ENCODE measurements at places on chromosomes 4 and X.

- peaks cover 21% of the 10 kb centered on the region for H3K4me1 ChIP-seq
- peaks cover 6% of the 10 kb centered on the region for H3K27me3 ChIP-seq
- H3K36me3 ChIP-seq = no peaks in the 10 kb centered on the region
Measured at GRCh38 chrX:71664889-71665491, 2.4 kb upstream of the LOC101059915 start.

GRCh38 chr4:55071951-55072350 is 53.4 kb downstream of the KDR start:
- H3K27me3 ChIP-seq = peaks cover 9% of the 10 kb centered on the region
- H3K4me1 ChIP-seq = no peaks in the 10 kb centered on the region
- no peak overlapping the region for H3K27ac ChIP-seq
- H3K36me3 ChIP-seq = no peaks in the 10 kb centered on the region

DNA sequence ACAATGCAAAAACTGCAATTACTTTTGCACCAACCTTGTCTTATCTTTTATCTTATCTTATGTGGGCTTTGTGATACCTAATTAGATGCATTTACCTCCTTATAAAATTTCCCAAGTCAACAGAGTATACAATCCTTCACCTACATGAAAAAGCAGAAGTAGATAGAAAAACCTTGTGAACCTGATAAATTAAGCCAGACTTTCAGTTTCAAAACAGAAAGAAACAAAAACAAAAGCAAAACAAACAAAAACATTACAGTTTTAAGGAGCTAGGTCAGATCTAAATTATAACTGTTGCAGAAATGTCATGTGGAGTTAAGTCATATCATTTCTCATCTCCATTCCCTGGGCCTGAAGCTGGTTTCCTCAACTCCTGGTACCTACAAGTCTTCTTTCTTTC is 24.9 kb upstream of the CXXC4 start:
- no peak overlapping the region for H3K4me3 ChIP-seq
- H3K4me1 ChIP-seq = no peaks in the 10 kb centered on the region
- H3K27ac ChIP-seq = no peak overlapping the region

DNA sequence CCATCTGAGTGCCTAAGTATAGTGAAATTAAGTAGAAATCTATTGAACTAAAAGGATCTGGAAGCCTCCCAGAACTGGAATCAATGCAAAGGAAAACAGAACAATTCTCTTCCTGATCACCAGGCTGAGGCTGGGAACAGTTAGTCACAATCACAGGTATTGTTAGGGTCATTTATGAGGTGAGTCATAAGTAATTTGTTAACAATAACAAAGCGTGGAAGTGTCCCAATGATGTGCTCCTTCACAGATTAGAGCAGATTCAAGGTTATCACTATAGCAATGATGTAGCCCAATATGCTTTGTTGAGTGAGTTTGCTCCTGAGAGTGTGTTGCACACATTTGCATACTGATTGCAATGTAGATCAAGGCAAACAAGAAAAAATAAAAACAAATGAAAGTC is 228.1 kb downstream of the ZNF674 start:
- no peaks in the 10 kb centered on the region for H3K27me3 ChIP-seq
- no peaks in the 10 kb centered on the region for H3K4me1 ChIP-seq
- DNase-seq = no peak
- no peak overlapping the region for H3K4me3 ChIP-seq
- H3K27ac ChIP-seq = no peak overlapping the region
- H3K36me3 ChIP-seq = no peaks in the 10 kb centered on the region

DNA sequence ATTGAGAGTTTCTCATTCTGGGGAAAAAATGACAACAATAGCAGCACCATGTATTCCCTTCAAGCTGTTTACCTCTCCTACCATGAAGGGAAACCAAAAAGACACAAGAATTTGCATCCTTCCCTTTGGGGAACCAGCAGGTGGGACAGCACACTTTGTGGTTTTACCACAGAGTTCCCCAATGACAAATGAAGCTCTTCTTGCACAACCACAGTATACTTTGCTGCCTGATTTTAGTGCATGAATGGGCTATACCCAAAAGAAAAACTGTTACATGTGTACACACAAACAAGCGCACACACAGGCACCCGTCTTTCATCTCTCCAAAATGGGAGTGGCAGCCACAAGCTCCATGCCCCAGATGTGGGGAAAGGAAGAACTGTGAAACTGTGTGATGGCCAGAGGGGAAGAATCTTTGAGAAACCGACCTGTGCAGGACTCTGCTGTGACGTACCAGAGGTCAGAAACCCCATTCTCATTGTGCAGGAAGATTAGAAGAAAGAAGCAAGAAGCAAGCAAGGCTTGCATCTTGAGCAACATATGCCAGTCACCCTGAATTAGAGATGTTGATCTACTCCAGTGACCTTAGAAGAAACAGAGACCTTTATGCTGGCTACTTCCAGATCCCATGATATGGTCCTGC is 2.7 kb upstream of the MAML3 start:
- DNase-seq = peak; percentile 64
- H3K36me3 ChIP-seq = no peaks in the 10 kb centered on the region

GRCh38 chr4:75584067-75584466 is 28.2 kb downstream of the ODAPH start:
- no peak overlapping the region for H3K27ac ChIP-seq
- DNase-seq = no peak
- peaks cover 21% of the 10 kb centered on the region for H3K27me3 ChIP-seq
- no peaks in the 10 kb centered on the region for H3K36me3 ChIP-seq

- no peak overlapping the region for H3K4me3 ChIP-seq
- no peak overlapping the region for H3K27ac ChIP-seq
- H3K36me3 ChIP-seq = no peaks in the 10 kb centered on the region
- H3K4me1 ChIP-seq = peaks cover 3% of the 10 kb centered on the region
- peaks cover 44% of the 10 kb centered on the region for H3K27me3 ChIP-seq
Measured at GRCh38 chr4:7945709-7946380, 6.2 kb upstream of the AFAP1 start.

DNA sequence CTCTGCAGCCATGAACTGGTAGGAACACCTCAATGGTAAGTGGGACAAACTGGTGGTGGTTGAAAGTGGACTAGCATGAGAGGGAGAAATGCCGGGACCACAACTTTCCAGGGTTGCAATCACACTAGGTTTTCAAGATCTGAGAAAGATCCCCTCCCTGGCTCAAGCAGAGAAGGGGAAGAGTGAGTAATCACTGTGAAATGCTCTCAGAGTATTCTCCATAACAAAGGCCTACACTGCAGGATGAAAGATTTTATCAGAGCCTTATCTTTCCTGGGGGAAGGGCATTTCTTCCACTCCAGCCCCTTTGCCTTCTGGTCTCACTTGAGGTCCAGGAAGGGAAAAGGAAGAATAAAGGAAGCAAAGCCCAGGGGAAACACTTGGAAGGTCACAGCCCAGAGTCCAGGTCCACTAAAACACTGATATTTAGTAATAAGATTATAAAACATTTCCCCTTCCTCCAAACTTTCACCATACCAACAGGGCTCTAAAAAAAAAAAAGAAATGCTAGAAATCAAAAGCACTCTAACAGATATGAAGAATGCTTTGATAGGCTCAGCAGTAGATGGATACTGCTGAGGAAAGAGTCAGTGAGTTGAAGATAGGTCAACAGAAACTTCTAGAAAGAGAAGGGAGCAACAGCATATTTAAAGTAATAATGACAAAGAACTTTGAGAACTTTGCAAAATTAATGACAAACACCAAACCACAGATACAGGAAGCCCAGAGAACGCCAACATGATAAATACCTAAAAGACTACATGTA is 95.9 kb downstream of the WDFY3 start:
- H3K27ac ChIP-seq = no peak overlapping the region
- no peak overlapping the region for H3K4me3 ChIP-seq
- H3K27me3 ChIP-seq = no peaks in the 10 kb centered on the region
- DNase-seq = no peak

GRCh38 chr4:53479736-53480525 is 102.5 kb downstream of the FIP1L1 start:
- H3K4me3 ChIP-seq = no peak overlapping the region
- H3K27me3 ChIP-seq = peaks cover 11% of the 10 kb centered on the region
- DNase-seq = no peak
- no peaks in the 10 kb centered on the region for H3K36me3 ChIP-seq
